ENCODE measurements at places on chromosomes 6 and 20. TPM values are rescaled to one million over a fixed set of nuclear protein-coding genes. Genes with fewer than 3 reads are reported as not detected.

Gene IFT52
- total RNA-seq: 57.1 TPM

Gene ZDHHC14
- total RNA-seq: 67.9 TPM

GRCh38 chr20:8640461-8640860, 428.4 kb upstream of the PLCB4 start:
- DNase-seq: no peak
- no peaks in the 10 kb centered on the region for H3K27me3 ChIP-seq
- H3K4me1 ChIP-seq: no peaks in the 10 kb centered on the region
- no peak overlapping the region for H3K27ac ChIP-seq

DNA sequence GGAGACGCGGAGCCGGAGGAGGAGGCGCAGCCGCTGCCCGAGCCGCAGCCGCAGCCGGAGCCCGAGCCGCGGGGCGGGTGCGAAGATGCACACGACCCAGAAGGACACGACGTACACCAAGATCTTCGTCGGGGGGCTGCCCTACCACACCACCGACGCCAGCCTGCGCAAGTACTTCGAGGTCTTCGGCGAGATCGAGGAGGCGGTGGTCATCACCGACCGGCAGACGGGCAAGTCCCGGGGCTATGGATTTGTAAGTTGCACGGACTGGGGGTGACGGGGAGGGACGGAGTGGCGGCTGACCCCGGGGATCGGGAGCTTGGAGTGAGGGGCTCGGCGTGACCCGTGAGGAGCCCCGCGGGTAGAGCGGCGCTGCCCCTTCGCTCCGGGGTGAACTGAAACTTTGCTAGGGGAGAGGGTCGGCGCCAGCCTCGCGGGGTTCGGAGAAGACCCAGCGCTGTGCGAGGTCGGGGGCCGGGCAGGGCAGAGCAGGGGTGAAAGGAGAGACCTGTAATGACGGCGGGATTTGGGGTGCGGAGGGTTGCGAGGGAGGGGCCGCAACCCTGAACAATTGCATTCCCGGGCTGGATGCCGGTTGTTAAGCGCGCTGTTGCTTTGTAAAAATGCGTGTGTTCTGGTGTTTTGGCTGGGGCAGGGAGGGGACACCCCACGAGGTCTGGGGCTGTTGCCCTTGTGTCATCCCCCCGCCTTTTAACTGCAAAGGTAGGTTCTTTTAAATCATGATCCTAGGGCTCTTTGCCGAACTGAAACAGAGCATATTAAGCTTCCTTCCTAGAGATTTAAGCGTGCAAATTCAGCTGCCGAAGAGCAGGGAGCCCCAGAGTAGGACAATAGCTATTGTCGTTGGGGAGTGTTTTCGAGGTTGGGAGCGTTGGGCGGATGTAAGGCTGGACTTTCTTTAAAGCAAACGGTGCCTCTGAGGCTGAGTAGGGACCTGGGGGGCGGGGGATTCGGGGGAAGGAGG, 628 bp downstream of the RBM24 start:
- H3K4me1 ChIP-seq: peaks cover 4% of the 10 kb centered on the region
- H3K36me3 ChIP-seq: no peaks in the 10 kb centered on the region
- peak overlapping the region; percentile 61 for H3K4me3 ChIP-seq
- no peak for DNase-seq
- no peaks in the 10 kb centered on the region for H3K27me3 ChIP-seq

DNA sequence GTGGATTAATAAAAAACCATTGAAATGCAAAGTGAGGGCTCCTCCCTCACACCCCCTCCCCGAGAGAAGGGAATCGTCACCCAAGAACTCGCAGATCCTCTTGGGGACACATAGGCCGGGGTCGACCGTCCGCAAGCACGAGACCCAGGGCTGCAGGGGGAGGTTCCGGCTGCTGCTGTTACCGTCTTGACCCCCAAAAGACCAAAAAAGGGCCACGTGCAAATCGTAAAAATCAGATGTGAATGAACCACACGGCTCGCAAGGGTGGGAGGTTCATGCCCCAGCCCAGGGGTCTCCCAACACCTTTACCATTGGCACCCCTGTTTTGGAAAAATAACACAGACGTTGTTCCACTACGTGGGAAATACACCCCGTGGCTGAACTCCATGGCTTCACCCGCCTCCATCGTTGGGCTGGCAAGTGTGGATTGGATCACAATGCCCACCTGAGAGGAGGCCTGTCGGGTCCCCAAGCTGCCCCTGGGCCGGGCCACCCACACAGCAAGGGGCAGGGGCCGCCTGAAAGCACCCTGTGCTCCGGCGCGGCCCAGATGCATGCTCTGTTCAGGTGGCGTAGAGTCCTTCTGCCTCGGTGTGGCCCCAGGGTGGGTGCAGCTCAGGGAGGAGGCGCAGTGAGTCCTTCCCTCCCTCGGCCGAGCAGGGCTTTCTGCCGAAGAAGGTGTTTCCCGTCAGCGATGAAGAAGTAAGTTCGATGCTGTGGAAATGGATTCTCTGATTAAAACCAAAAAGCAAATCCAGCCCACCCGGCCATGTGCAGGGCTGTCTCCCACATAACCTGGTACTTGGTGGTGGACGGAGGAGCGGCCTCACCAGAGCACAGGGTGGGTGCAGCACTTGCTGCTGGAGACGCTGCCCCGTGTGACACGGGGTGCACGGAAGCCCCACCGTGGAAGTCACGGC, 85.0 kb downstream of the YTHDF1 start:
- DNase-seq: no peak
- H3K4me1 ChIP-seq: no peaks in the 10 kb centered on the region
- no peak overlapping the region for H3K27ac ChIP-seq
- no peaks in the 10 kb centered on the region for H3K27me3 ChIP-seq
- H3K36me3 ChIP-seq: no peaks in the 10 kb centered on the region

GRCh38 chr20:52490711-52491430, 299.3 kb upstream of the ZFP64 start:
- no peaks in the 10 kb centered on the region for H3K36me3 ChIP-seq
- no peak overlapping the region for H3K27ac ChIP-seq
- H3K4me1 ChIP-seq: no peaks in the 10 kb centered on the region
- H3K4me3 ChIP-seq: no peak overlapping the region

- H3K27ac ChIP-seq: no peak overlapping the region
- H3K36me3 ChIP-seq: no peaks in the 10 kb centered on the region
- no peak for DNase-seq
- no peaks in the 10 kb centered on the region for H3K27me3 ChIP-seq
- H3K4me3 ChIP-seq: no peak overlapping the region
Observed at GRCh38 chr6:131946992-131947955, 3.9 kb downstream of the CCN2 start.

Gene METTL24
- total RNA-seq: 6.0 TPM

- peaks cover 14% of the 10 kb centered on the region for H3K4me1 ChIP-seq
- H3K4me3 ChIP-seq: no peak overlapping the region
- no peaks in the 10 kb centered on the region for H3K36me3 ChIP-seq
- H3K27me3 ChIP-seq: no peaks in the 10 kb centered on the region
- H3K27ac ChIP-seq: no peak overlapping the region
- DNase-seq: no peak
Observed at GRCh38 chr6:139602577-139602976, 228.1 kb upstream of the CITED2 start.

Gene PGC
- 1.3 TPM for total RNA-seq

DNA sequence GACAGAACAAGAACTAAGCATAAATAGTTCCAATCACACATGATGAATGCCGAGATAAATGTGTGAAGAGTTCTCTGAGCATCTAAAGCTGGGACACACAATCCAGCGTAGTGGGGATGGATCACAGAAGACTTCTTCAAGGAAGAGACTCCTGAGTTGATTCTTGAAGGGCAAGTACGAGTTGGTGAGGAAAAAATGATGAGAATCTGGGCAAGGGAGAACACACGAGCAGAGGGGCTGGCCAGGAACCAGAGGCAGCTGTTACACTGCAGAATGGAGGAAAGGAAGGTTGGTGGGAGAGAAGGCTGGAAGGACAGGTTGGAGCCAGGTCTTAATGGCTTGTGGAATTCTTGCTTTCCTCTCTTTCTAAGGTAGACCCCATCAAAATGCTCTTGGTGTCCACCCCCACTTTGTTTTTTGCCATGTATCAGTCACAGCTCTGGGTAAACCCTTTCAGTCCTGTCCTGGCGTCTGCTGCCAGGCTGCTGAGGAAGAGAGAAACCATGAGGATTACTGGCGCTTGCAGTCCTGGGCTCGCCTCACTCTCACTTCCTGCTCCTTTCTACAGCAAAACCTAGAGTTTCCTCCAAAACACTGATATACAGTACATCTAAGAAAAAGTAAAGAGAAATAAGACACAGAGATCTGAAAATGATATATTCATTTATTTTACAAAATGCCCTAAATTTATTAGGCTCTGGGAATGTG, 127.6 kb upstream of the FAM184A start:
- no peaks in the 10 kb centered on the region for H3K27me3 ChIP-seq
- no peaks in the 10 kb centered on the region for H3K36me3 ChIP-seq
- H3K4me1 ChIP-seq: no peaks in the 10 kb centered on the region
- no peak overlapping the region for H3K27ac ChIP-seq

DNA sequence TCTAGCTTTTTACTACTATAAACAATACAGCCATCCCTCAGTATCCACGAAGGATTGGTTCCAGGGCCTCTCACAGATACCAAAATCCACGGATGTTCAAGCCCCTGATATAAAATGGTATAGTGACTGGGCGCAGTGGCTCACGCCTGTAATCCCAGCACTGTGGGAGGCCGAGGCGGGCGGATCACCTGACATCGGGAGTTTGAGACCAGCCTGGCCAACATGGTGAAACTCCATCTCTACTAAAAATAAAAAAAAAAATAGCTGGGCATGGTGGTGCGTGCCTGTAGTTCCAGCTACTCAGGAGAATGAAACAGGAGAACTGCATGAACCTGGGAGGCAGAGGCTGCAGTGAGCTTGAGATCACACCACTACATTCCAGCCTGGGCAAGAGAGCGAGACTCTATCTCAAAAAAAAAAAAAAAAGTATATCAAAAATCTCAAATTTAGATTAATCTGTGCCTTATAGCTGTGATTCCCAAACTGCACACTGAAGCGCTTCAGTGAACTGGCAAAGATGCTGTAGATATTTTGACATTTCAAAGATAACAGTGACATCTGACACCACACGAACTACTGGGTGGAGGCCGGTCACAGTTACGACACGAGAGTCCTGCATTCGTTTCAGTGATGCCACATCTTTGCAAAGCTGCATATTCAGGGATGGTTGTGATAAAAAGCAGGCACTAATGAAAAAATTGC, 38.3 kb downstream of the MRS2 start:
- H3K36me3 ChIP-seq: no peaks in the 10 kb centered on the region
- no peak overlapping the region for H3K4me3 ChIP-seq
- no peaks in the 10 kb centered on the region for H3K27me3 ChIP-seq
- DNase-seq: no peak
- no peak overlapping the region for H3K27ac ChIP-seq
- H3K4me1 ChIP-seq: no peaks in the 10 kb centered on the region

DNA sequence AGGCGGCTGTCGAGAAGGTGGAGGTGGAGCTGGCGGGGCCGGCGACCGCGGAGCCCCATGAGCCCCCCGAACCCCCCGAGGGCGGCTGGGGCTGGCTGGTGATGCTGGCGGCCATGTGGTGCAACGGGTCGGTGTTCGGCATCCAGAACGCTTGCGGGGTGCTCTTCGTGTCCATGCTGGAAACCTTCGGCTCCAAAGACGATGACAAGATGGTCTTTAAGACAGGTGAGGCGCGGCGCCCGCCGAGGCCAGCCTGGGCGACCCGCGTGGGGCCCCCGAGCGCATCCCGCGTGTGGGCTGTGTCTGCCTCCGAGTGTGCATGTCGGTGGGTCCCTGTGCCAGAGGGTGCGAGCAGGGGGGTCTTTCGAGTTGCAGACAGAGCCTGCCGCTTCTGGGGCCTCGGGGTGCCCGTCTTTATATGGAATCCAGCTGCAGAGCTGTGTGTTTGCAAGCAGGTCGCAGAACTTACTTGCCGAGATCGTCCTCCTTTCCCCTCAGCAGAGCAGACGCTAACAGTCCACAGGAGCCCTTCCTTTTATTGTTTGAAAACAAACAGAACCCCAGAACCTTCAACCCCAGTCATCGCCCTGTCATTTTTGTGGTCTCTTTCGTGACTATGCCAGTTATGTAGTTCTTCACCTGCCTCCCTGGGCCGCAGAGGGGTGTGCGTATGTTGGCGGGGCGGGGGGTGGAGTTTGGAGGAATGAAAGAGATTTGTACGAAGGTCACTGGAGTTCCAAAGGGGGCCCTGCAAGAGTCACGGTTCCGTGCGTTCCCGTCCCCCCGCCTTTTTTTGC, 766 bp downstream of the SLC16A10 start:
- no peaks in the 10 kb centered on the region for H3K4me1 ChIP-seq
- peak; percentile 15 for DNase-seq
- peak overlapping the region; percentile 67 for H3K4me3 ChIP-seq
- H3K36me3 ChIP-seq: no peaks in the 10 kb centered on the region
- H3K27me3 ChIP-seq: no peaks in the 10 kb centered on the region
- peak overlapping the region; percentile 62 for H3K27ac ChIP-seq

GRCh38 chr6:34126419-34126818, 19.5 kb downstream of the GRM4 start:
- no peaks in the 10 kb centered on the region for H3K36me3 ChIP-seq
- no peak overlapping the region for H3K4me3 ChIP-seq
- H3K4me1 ChIP-seq: no peaks in the 10 kb centered on the region
- no peak overlapping the region for H3K27ac ChIP-seq
- H3K27me3 ChIP-seq: no peaks in the 10 kb centered on the region

- H3K4me1 ChIP-seq: peaks cover 5% of the 10 kb centered on the region
- H3K27ac ChIP-seq: no peak overlapping the region
- H3K27me3 ChIP-seq: no peaks in the 10 kb centered on the region
Observed at GRCh38 chr6:142408409-142408808, 106.6 kb downstream of the ADGRG6 start.

All from testis (tissue), 5 donors.